ENCODE measurements at places on chromosomes 1 and 21.

DNA sequence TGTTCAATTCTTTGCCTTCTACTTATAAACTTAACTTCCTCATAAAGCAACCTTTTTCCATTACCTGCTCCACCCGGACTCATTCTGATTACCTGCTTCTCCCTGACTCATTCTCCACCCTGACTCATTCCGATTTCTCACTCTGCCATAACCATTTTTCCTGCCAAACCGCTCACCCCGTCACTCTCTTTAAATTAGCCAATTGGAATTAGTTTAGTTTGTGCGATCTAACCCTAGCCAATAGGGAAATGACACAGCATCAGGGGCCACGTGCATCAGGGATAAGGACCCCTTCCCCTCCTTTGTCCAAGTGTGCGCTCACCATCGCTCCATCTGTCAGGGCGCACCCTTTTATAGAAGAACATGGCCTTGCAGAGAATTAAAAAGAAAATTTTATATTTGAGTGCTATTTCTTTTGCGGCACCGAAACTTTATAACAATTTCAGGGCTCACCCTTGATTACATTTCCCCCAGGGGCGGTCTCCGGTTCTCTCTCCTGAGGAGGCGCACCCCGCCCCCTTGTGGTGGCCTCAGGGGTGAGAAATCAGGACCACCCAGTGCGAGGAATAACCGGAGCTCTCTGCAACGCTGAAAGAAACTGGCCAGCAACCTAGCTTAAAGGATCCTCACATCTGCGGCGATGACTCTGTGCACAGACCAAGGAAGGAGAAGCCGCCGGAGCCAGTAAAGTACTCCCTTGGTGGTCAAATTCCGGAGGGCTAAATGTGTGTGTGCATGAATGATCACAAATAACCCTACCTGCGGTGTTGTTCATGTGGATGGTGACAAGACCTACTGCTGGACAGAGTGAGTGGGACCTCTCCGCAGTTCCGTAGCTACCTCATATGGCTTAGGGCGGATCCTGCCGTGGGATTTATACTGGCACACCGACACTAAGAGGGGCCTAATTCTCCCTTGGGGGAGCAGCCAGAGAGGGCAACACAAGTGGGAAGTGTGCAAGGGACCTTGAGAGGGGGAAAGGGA lies 30.3 kb upstream of the CBR3 start:
- DNase-seq: no peak

DNA sequence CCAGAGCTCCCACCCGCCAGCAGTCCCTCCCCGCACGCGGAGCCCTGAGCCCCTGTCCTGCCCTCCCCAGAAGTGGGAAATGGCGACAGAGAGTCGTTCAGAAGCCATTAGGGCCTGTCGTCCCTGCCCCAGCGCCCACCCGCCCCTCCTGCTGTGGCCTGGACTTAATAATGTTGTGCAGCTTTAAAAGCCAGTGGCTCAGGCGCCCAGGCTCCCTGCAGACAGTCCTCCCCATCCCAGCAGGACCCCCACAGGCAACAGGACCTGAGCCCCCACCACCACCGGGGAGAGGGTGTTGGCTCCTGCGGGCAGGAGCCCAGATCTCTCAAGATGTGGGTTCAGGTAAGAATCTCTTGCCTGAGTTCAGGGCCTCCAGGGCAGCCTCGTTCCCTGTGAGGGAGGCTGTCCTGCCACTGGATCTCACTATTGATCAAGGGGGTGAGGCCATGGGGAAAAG lies 125.3 kb upstream of the RUNX3 start:
- DNase-seq: no peak

- no peak for DNase-seq
These were observed 27.1 kb downstream of the DHCR24 start for GRCh38 chr1:54859700-54860391.

DNA sequence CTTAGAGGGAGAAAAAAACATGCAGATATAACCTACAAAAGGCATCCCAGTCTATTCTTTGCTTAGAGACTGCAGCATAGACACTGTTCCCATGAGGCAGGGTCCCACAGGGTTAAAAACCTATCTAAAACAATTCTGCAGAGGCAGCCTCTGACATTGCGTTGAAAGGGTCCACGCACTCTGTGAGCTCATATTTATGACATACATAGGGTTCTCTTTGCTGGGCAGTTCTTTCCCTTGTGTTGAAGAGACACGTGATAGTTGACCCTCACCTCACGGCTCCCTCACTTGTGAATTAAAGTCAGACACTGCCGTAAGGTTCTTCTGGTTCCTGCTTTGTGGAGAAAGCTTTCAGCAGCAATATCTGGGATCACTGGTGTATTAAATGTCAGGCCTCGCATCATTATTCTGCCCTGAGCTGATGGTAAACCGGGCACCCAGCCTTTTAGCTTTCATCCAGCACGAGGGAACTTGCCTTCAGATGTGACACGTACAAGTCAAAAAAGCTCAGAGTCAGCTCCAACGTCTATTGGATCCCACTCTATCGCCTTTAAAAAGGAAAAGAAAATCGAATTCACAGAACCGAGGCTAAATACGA lies 52.8 kb upstream of the HNRNPU start:
- no peak for DNase-seq

DNA sequence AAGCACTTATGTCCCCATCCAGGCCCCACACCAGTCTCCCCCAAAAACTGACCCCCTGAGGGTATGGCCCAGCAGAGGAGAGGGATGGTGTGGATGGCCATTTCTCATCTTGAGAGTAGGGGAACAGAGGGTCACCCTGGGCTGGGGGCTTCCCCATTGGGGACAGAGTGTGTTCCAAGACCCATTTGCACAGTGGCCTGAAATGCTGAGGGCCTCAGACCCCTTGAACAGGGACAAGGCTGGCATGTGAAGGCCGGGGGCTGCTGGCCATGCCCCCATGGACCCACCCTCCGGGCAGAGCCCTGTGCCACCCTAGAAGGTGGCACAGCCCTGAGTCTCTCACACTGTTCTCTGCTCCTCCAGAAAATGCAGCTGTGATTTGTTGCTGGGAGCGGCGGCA lies 8.0 kb downstream of the CTRC start:
- no peak for DNase-seq

GRCh38 chr1:172638885-172639831 lies 19.7 kb upstream of the FASLG start:
- DNase-seq: no peak

DNA sequence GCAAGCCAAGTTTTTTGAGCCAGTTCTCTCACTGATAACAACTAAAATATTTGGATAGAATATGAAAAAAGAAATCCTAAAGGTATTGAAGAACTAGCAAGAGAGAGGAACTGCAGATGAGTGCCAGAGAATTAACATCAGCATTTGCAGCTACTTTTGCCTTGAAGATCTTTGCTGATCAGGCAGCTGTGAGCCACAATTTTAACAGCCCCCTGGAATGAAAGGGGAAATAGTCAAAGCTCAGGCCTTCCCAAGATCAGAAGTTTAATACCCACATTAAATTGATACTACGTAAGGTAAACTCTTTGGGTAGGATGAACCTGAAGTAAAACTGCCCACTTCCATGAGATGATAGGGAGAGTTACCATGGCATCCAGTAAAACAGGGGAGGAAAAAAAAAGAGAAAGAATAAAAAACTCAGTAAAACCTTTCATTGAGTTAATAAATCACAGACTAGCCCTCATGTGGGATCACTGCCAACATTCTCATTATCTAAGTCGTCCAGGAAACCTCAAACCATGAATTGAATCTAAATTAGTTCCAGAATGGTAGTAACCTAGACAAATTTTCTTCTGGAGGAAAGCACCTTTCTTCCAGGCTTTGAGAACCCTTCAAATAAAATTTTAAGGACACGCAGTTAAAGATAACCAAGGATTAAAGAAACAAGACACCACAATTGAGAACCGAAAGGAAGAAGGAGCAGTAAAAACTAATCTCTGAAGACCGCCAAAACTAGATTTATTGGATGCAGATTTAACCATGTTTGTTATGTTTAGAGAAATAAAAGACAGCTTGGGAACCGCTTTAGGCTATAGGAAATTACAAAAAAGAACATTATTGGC lies 28.3 kb downstream of the SCP2 start:
- no peak for DNase-seq

DNA sequence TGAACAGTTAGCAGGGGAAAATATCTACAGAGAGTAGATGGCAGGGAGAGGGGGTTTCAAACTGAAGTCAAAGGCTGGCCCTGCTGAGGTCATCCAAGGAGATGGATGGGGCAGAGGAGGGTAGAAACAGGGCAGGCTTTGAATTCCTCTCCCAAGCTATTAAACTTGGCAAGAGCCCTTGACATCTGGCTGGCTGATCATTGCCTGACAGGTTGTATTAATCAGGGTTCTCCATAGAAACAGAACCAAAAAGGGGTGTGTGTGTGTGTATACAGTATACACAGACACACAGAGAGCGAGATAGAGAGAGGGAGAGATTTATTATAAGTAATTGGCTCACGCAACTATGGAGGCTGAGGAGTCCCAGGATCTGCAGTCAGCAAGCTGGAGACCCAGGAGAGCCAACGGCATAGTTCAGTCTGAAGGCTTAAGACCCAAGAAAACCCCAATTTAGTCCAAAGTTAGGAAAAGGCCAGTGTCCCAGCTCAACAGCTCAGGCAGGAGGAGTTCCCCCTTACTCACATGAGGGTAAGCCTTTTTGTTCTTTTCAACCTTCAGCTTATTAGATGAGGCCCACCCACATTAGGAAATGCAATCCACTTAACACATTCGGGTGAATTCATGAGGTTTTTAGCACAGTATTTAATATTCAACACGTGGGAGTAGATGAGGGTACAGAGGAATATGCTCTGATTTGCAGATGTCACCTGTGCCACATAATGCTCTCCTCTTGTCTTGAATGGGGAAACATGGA lies 46.7 kb upstream of the HAO2 start:
- DNase-seq: no peak

DNA sequence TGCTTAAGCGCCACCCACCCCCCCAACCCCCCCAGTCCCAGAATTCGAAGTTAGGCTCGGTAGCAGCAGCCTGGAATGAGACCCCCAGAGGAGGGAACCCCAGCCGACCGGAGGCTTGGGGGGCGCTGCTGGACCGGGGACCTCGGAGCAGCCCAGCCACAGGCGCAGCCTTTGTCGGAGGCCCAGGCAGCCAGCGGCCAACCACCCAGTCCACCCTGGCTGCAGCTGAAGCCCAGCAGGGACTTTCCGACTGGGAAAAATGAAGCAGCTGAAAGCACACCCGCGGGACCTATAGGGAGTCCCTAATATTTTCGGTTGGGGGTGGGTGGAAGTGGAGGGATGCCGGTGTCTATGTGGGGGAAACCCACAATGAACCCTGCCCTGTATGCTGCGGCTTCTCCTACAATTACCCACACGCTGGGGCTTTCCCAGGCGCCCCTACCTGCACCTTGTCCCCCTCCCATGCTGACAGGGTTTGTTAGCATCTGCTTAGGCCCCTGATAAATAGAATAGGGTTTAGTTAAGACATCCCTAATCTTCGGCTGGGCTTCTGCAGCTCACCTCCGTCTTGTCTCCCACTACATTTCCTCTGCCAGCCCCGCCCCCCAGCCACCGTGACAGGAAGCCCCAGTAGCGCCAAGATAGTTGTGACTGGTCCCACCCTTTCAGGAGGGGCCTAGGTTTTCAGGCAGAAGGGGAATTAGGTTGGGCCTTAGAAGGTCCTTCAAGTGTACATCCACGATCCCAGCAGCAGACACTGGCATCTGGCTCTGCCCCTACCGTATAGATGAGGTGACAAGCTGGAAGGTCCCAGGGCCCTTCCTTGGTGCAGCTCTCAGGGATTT lies 838 bp downstream of the CCDC28B start:
- no peak for DNase-seq

GRCh38 chr1:232917053-232917452 lies 33.4 kb upstream of the NTPCR start:
- DNase-seq: no peak

- DNase-seq: peak; percentile 44
These were observed 2.5 kb upstream of the PTGER3 start for GRCh38 chr1:71049951-71050598.

GRCh38 chr21:42413500-42413899 lies 9.8 kb downstream of the UBASH3A start:
- no peak for DNase-seq

DNA sequence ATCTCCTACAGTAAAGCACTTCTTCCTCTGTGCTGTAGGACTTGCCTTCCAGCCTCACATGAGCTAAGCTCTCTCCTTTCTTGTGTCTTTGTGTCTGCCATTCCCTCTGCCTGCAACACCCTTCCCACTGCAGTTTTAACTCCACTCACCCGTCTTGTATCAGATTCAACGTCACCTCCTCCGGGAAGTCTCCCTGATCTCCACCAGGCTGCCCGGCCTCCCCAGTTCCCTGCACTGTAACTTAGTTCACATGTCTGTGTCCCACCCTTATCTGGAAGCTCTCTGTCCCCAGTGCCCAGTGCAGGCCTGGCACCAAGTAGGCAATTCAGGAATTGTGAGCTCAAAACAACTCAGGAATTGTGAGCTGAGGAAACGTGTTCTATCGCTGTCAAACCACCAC lies 96.4 kb downstream of the GLIS1 start:
- DNase-seq: no peak

DNA sequence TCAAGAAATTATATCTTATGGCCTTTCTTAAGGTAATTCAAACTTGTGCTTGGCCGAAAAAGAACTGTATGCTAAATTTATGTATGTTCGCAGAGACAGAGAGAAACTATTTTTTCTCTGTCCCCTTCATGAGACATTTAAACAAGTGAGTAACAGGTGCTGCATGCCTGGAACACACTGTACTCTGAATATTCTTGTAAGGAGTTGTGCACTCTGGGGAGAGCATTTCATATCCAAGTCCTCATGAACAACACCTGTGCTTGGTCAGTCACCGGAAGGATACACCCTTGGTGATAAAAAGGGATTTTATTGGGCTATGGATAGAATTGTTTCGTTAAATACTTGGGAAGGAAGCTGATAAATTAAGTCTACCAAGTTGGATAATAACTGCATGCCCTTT lies 220.8 kb upstream of the NRIP1 start:
- DNase-seq: no peak

DNA sequence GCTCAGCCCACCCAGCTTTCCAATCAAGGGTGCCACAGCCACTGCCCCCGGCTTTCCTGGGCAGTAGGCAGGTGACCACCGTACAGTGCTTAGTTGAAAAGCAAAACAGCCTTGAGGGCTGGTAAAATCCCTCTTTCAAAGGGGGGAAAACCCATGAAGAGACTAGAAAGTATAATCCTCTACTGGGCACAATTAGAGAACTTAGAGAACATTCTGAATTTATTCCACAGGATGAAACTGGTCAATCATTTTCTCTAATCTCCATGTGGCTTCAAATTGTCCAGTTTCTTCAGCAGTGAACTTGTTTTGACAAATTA lies 15.3 kb upstream of the LRRC47 start:
- DNase-seq: no peak

GRCh38 chr1:209810783-209811182 lies 4.8 kb upstream of the IRF6 start:
- no peak for DNase-seq

GRCh38 chr1:182120411-182121258 lies 59.1 kb upstream of the ZNF648 start:
- DNase-seq: no peak

GRCh38 chr21:29805105-29805504 lies 134.7 kb downstream of the GRIK1 start:
- no peak for DNase-seq
